ENCODE measurements at places on chromosomes 6 and 20. TPM values are rescaled to one million over a fixed set of nuclear protein-coding genes. Genes with fewer than 3 reads are reported as not detected.

PRSS35 gene
- total RNA-seq, result 0.83 TPM

DNA sequence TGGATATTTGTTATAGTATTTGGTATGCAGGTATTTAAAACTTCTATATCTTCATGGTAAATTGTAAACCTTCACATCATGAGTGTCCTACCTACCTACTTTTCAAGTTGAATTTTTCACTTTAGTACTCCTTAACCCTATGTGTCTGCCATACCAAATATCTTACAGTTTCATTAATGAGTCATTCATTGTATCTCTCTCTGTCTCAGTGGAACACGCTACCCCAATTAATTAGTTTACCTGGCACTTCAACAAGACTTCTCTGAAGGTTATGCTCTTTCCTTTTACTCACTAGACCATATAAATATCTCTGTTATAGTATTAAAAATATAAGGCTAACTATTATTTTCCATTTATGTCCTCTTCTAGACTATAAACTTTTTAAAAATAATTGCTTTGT is 123.9 kb upstream of the GJE1 start:
- no peak for DNase-seq

GRCh38 chr6:29625337-29625930 is 7.5 kb downstream of the GABBR1 start:
- DNase-seq, result no peak

DNA sequence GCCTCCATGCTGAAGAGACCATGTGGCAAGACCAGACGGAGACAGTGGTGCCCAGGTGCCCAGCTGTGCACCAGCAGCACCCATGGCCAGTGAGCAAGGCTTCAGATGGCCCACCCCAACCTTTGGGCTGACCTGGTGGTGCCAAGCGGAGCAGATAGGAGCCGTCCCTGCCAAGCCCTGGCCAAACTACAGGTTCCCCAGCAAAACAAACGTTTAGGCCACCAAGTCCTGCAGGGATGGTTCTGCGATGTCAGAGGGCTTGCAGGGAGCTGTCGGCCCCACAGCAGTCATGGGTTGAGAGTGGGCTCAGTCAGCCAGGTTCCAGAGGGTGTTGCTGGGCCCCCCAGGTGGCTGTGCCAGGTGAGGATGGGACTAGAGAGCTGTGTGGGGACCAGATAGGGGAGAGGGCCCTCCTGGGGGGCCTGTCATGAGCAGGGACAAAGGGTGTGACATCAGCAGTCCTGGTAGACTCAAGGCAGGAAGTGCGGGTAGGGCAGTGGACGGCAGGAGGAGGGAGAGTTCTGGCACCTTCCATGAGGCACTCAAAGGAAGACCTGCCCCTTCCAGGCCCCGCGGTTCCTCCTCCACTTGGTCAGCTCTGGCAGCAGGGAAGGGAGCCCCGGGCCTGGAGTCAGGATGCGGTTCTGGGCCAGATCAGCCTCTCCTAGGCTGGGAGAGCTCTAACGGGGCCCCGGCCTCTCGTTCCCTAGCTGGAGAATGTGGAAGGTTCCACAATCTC is 342.4 kb downstream of the ZFAND3 start:
- no peak for DNase-seq

MAPK14 gene
- 25.6 TPM for total RNA-seq

ESF1 gene
- total RNA-seq, result 15.1 TPM

GRCh38 chr6:43478008-43478372 is 620 bp downstream of the TJAP1 start:
- no peak for DNase-seq

PAK5 gene
- total RNA-seq, result not detected

- DNase-seq, result no peak
Measured at GRCh38 chr20:32706486-32706885, 32.7 kb upstream of the C20orf203 start.

GRCh38 chr20:33791959-33792597 is 19.1 kb upstream of the CHMP4B start:
- DNase-seq, result peak; percentile 77

CENPW gene
- 0.83 TPM for total RNA-seq

PEX6 gene
- total RNA-seq, result 14.6 TPM

GRCh38 chr6:11934638-11935037 is 77.5 kb upstream of the HIVEP1 start:
- no peak for DNase-seq

GRCh38 chr6:137216106-137216505 is 3.1 kb downstream of the IFNGR1 start:
- DNase-seq, result no peak

DNA sequence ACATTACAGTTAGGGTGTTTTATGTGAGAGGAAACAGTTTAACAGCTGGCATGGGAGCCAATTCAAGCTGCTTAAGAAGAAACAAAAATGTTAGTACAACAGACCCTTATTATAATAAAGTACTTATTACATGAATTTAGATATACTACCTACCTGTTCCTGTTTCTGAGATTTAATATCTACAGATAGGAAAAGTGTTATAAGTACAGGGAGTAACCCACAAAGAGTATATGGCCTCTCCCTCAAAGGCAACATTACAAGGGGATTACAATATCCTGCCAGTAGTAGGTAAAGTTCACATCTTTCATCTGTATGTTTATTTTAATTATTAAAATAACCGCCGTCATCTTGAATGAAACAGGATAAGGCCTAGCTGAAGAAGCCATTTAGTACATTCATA is 1.8 kb upstream of the ME1 start:
- DNase-seq, result no peak

ATP6V1G2 gene
- 2.6 TPM for total RNA-seq

DNA sequence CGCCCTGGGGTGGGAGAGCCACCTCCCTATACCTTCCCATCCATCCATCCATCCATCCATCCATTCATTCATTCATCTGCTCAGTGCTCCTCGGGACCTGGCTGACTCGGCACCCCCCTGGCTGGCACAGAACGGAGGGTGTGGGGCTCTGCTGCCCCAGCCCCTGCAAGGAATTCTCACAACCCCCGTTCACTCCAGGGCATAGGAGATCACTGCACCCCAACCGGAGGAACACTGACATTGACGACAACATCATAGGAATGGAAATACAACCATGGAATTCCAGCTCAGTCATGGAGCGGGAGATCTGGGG is 28.1 kb upstream of the MRGBP start:
- DNase-seq, result no peak

- DNase-seq, result no peak
Measured at GRCh38 chr6:169472786-169473416, 219.3 kb upstream of the THBS2 start.

- DNase-seq, result no peak
Measured at GRCh38 chr6:26118999-26119398, 31.8 kb downstream of the HFE start.

- DNase-seq, result no peak
Measured at GRCh38 chr6:46530896-46531295, 39.6 kb upstream of the RCAN2 start.

DNA sequence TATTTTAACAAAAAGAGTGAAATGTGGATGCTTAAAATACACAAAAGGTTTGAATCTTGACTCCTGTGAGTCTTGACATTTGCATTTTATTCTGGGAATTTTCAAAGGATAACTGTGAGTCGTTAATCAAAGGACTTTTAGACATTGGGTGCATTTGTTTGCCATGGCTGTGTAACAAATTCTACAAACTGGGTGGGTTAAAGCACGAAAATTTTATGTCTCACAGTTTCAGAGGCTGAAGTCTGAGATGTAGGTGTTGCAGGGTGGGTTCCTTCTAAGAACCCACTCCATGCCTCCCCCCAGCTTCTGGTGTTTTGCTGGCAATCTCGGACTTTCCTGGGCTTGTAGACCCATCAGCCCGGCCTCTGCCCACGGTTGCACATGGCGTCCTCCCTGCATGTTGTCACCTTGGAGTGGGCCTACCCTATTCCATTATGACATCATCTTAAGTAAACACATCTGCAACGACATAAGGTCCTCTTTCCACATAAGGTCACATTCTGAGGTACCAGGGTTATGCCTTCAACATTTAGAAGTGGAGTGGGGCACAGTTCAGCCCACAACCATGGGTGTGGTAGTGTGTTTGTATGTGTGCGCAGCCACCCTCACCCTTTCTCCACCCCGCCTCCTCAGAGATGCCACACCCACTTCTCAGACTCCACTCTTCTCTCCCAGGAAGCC is 113.1 kb downstream of the FOXA2 start:
- DNase-seq, result no peak

- no peak for DNase-seq
Measured at GRCh38 chr20:23130622-23131140, 44.6 kb upstream of the CD93 start.

CLVS2 gene
- total RNA-seq, result not detected

RHAG gene
- not detected for total RNA-seq

BCAS1 gene
- total RNA-seq, result not detected

GRCh38 chr6:154501578-154501868 is 9.0 kb downstream of the CNKSR3 start:
- no peak for DNase-seq

All from cardiac septum (tissue), 1 donor.